ENCODE measurements at places on chromosomes 11 and 22.

DNA sequence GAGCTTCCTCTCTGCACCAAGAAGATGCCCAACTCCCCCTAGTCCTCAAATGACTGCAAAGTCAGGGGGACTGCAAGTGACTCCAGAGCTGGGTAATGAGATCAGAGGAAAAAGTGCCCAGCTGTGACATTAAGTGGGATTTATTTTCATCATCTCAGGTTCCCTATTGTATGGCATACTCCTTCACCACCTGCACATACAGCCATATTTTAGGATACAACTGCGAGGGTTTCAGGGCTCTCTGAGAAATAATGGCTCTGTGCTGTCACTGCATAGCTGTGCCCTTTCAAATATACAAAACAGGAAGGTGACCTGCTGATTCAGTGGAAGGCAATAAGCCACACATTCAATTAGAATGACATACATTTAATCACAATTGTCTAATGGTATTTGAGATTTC lies 45.6 kb upstream of the PLET1 start:
- DNase-seq: no peak

- no peak for DNase-seq
Observed at GRCh38 chr11:65470433-65471049, 28.3 kb upstream of the MALAT1 start.

GRCh38 chr11:119700536-119701346 lies 28.3 kb downstream of the NECTIN1 start:
- DNase-seq: no peak

DNA sequence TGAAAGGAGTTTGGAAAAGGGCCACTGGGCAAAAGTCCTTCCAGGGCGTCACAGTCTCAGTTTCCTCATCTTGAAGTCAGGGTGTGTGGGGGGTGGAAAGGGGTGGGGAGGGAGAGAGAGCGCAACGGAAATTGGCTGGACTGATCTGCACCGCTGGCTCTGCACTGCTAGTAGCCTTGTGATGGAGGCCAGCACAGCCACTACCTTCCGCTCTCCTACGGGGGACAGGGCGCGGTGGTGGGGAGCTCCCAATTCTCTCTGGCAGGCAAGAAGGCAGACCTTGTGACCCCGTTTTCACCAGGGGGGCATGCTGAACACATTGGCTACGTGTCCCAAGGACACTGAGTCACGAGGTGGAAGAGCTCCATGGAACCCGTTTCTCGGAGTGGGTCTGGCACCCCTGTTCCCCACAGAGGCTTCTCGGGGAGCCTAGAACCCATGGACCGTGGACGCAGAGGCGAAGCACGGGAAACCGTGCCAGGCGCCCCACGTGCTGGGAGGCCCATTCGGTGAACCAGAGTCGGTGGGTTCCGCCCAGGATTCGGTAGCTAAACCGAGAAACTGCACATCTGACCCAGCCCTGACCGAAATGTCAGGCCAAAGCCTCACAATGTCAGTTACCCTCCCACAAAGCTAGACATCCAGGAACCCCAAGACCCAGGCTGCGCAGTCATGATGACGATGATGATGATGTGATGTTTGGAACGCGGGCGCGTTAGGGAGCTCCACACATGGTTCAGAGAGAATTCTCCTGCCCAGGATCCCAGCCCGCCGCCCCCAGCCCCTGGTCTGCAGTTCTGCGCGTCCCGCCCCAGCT lies 28.3 kb upstream of the WNT11 start:
- peak; percentile 56 for DNase-seq

- DNase-seq: peak; percentile 44
Observed at GRCh38 chr11:129313541-129314297, 61.9 kb upstream of the BARX2 start.

All from stomach (tissue), 19 donors.